NCI-H1436 treated with DMSO at 0.1 percent for 48 hours (cell line): ENCODE measurements at places on chromosomes 7 and 10.

DNA sequence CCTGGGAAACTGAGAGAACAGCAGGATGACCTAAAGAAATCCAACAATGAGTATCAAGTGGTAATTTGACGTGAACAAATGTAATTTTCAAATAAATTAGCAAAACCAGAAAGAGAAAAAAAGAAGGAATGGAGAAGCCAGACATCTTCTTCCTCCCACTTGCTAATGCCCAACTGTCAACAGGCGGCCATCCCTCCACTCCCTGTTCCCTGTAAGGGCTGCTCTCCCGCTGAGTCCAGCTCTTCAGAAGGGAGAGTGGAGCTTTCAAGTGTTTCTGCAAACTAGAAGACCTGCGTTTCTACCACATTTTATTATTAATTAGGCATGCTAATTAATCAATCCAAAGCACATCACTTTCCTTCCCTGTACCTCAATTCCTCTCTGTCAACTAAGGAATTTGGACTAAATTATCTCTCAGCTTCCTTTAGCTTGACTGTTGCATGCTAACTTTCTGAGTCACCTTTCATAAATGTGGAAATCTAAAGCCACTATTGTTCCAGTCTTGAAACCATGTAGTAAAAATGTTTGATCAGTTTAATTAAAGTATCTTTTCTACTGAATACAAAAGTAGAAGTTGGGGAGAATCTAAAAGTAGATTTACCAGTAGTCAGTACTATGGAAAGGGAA, 48.4 kb upstream of the CUL1 start:
- DNase-seq = no peak

DNA sequence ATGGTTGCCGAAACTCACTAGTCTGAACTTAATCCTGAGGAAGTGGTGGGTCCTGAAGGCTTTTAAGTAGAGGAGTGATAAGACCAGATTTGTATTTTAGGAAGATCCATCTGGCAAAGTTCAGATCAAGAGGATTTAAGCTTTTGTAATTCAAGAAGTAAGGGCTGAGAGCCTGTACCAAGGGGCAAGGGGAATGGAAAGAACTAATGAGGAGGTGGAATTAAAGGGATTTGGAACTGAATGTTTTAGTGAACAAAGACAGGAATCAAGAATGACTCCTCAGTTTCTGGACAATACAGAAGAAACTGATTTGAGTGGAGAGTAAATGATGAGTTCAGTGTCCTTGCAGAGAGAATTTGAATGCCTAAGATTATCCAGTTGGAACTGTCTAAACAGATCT, 249.0 kb downstream of the C7orf25 start:
- no peak for DNase-seq

DNA sequence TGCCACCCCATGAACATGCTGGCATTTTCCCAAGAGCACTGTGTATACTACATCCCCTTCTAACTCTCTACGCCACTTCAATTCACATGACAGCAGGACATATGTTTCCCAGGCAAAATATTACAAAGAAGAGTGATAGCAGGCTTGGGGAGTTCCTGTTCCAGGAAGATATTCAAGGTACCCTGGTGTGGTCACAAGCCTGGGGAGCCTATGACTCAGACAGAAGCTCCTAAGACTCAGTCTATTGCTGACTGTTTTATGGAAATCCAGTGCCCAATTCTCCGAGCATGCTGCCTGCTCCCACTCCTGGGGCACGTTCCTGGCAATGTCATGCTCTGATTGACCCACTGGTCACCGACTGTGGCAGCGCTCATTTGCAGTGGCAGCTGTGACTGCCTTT, 23.5 kb upstream of the ABLIM1 start:
- no peak for DNase-seq

GRCh38 chr7:17472518-17472917, 174.1 kb downstream of the AHR start:
- no peak for DNase-seq

GRCh38 chr10:6343305-6344010, 140.7 kb downstream of the PFKFB3 start:
- DNase-seq = no peak

DNA sequence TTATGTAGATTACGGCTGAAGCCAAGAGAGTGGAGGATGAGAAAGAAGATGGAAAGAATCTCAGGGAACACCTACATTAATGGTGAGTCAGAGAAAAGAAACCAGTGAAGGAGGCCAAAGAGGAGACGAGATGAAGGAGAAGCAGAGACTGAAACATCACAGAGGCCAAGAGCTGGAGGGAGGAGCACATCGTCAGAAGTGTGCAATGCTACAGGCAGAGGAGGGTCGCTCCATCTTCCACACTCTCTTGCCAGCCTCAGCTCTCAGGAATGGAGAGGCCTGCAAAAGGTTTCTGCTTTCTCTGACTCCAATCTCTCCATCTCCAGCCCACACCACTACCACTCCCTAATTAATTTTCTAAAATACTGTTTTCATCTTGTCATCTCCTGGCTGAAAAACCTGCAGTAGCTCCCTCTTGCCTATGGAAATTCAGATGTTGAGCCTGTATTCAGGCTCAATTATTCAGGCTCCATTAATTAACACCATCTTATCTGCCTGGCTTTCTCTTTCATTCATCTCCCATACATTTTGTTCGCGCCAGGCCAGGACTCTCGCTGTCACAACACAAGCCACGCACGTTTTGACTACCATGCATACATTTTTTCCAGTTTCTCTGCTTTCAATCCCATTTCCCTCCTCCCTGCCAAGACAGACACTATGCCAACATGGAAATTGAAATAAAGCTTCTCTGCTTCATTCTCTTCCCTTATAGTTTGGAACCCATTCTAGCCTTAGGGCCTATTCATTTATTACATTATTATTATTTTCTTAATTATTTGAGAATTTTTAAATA, 165.8 kb downstream of the INHBA start:
- DNase-seq = no peak

DNA sequence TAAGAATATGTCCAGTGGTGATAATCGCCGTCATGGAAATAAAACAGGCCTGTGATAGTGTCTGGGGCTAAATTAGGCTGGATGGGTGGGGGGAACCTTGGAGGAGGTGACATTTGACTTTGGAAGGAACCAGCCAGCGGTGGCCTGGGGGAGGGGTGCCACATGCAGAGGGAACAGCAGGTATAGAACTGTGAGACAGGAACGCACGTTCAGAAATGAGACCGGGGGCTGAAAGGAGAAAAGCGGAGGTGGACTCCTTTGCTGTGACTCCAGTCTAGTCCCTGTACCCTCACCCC, 2.6 kb upstream of the CYP26A1 start:
- no peak for DNase-seq
